ENCODE measurements at places on chromosomes 3 and 15. TPM values are rescaled to one million over a fixed set of nuclear protein-coding genes. Genes with fewer than 3 reads are reported as not detected.

The ACSBG1 gene
- not detected for total RNA-seq

The PDHB gene
- total RNA-seq: 60.2 TPM

The GOLGA8S gene
- not detected for total RNA-seq

The GOLGA8R gene
- 0.24 TPM for total RNA-seq

The ZBBX gene
- 0.21 TPM for total RNA-seq

The TMF1 gene
- total RNA-seq: 26.7 TPM

The ZDHHC19 gene
- total RNA-seq: not detected

The CLSTN2 gene
- 0.43 TPM for total RNA-seq

The NRROS gene
- not detected for total RNA-seq

The POMGNT2 gene
- total RNA-seq: 6.3 TPM

The P2RY14 gene
- total RNA-seq: under 0.01 TPM

The SLC15A2 gene
- total RNA-seq: 0.96 TPM

The MUC20 gene
- 1.7 TPM for total RNA-seq

The MST1R gene
- total RNA-seq: 29.2 TPM

The OIP5 gene
- total RNA-seq: 1.1 TPM

The XCR1 gene
- not detected for total RNA-seq

The RARRES1 gene
- total RNA-seq: 0.85 TPM

The SH2D7 gene
- not detected for total RNA-seq

The DHFR2 gene
- total RNA-seq: 1.4 TPM

The DNAJC13 gene
- total RNA-seq: 33.2 TPM

The ASB7 gene
- total RNA-seq: 12.6 TPM
